ENCODE measurements at places on chromosomes 4 and X.

- DNase-seq: no peak
Observed at GRCh38 chr4:122876456-122876855, 45.9 kb downstream of the NUDT6 start.

DNA sequence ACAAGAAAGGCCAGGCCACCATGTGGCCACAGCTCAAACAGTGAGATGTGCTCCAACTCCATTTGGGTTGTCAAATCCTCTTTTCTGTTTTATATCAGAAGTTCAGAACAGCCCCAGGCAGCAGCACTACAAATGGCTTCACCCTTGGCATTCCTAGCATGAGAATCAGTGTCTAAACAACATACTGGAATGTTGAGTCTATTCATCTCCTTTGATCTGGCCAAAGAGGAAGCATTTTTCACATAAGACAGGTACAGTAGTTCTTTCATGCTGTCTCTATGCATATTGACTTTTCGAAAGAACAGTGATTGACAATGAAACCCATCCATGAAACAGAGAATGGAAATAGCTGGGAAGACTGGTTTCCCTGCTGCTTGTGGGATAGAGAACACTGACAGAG lies 289.5 kb downstream of the USP46 start:
- no peak for DNase-seq

DNA sequence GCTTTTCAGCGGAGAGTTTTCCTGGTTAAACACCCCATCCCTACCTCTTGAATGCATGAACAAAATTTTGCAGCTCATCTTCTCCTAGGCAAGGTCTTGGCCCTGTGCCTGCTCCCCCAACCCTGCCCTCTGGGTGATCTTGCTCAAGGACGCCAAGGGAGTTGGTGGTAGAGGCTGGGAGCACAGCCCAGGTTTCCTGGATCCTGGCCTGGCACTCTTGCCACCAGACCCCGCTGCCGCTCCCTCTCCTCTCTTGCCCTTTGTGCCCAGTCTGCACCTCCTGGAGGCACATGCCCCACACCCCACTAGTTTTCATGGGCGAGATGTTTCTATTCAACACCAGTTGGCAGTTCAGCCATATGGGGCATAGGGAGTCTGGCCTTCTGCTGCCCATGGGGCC lies 37.3 kb downstream of the TSC22D3 start:
- no peak for DNase-seq

DNA sequence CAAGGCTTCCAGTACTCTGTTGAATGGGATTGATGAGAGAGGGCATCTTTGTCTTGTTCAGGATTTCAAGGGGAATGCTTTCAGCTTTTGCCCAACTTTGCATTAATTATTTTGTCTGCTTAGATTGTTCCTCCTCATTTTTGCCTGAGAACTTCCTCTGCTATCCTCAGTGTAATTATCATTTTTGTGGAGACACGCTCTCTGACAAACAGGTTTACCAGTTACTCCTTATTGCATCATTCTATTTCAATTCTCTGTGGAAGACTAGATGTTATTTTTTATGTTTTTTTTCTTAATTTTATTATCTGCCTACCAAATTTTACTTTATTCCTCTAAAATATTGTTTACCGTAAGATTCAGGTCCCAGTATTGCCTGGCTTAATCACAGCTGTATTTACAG lies 349.2 kb downstream of the ADGRL3 start:
- DNase-seq: no peak

- DNase-seq: no peak
Observed at GRCh38 chr4:141731481-141731880, 95.1 kb downstream of the IL15 start.

- DNase-seq: peak; percentile 15
Observed at GRCh38 chr4:38503689-38504395, 160.2 kb upstream of the KLF3 start.

GRCh38 chr4:48127231-48127630 lies 6.8 kb downstream of the TXK start:
- no peak for DNase-seq

DNA sequence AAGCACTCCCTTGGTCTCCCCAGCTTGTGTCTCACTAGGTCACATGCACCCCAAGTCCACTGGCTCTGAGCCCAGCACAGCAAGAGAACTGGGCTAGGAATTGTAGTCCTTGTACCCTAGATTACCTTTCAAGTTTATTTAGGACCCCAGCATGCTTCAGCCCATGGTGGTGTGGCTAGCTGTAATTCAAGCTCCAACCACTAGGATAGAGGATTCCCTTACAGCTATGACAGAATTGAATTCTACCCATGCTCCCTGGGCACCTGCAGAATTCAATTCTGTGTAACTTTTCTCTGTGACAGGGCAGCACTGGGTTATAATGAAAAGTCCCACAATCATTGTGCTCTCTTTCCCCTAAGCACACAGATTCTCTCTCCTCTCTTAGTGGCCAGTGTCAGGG lies 253.8 kb upstream of the DMD start:
- no peak for DNase-seq

All from GM12891 (cell line).